ENCODE measurements at places on chromosomes 2 and 18. TPM values are rescaled to one million over a fixed set of nuclear protein-coding genes. Genes with fewer than 3 reads are reported as not detected.

ZSCAN30 gene
- total RNA-seq, result 12.1 TPM

CAPN14 gene
- 0.05 TPM for total RNA-seq

DNA sequence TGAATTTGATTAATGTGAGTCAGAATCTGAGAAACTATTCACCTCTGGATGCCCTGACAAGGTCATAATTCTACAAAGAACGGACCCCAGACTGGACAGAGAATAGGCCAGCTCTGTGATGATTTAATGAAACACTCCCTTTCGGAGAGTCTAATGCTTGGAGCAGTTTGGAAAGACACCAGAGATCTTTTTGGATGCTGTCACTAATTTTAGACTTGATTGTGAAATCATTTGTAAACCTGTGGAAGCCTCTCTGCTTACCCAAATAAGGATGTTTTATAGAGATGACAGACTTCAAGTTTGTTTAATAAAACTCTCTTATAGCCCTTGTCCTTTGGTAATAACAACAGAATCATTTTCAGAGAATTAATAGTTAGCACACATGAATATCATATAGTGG, 83.5 kb downstream of the MYL12B start:
- no peak for DNase-seq

DNA sequence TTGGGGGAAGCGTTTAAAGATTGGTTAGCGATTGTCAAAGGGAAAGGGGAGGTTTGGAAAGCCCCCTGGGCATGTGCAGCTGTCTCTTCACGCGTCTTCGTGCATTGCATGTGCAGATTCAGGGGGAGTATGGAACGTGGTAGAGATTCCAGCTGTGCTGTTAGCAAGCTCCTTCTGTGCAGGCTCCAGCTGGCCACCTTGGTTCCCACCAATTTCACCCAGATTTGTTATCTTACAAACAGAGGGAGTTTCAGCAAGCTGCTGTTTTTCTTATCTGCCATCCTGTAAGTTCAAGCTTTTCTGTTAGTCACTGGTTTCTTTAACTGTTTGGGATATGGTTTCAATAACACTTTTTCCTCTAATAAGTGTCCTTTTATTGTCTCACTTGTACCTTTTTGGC, 30.4 kb downstream of the FARP2 start:
- DNase-seq, result no peak

DNA sequence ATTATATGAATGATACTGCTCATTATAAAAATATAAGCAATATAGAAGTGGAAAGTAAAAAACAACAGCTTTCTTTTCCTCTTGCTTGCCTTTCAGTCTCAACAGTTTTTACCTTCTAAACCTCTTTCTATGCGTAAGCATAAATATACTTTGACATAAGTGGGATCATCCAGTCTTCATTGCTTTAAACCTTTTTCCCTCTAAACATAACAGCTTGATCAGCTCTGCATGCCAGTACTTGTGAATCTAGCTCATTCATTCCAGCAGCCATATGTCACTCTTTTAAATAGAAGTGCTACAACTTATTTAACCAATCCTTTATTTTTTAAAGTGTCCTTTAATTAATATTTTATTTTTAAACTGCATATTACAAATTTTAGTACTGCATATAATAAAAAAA, 88.1 kb downstream of the TTC27 start:
- no peak for DNase-seq

GRCh38 chr2:119480184-119480583, 44.1 kb downstream of the SCTR start:
- no peak for DNase-seq

- no peak for DNase-seq
These were observed 46.8 kb downstream of the LIPG start for GRCh38 chr18:49608366-49609255.

GRCh38 chr2:74762789-74763188, 71.1 kb upstream of the HK2 start:
- no peak for DNase-seq

DNA sequence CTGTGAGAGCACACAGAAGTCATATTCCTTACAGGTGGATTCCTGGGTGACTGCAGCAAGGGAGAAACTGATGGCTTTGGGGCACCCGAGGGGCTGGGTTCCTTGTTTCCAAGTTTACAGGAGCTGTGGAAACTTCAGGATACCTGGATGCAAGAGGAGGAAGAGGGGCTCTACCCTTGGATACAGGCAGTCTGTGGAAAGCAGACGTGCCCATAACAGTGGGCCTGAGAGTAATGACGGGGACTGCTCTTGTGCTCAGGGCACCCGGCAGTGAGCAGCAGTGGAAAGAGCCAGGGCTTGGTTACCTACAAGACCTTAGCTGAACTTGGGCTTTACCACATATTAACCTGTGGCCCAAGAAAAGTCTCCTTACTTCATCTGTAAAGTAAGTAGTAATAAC, 102.2 kb upstream of the TGFA start:
- DNase-seq, result no peak

DNA sequence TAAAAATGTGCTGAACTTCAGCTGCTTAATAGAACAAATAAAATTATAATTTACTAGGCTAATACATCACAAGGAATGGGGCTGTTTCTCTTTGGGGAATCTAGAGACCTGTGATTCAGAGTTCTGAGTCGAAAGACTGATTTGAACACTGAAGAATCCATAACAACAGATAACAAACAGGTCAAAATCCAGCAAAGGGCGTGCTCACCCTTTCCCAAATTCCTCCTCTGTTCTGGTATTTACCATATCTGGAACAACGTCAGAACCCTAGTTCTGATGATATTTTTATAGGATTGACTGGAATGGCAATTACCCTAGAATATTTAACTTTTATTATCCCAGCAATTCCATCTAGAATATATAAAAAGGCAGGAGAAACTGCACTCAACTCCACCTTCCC, 66.0 kb upstream of the ITGA6 start:
- DNase-seq, result no peak

DNA sequence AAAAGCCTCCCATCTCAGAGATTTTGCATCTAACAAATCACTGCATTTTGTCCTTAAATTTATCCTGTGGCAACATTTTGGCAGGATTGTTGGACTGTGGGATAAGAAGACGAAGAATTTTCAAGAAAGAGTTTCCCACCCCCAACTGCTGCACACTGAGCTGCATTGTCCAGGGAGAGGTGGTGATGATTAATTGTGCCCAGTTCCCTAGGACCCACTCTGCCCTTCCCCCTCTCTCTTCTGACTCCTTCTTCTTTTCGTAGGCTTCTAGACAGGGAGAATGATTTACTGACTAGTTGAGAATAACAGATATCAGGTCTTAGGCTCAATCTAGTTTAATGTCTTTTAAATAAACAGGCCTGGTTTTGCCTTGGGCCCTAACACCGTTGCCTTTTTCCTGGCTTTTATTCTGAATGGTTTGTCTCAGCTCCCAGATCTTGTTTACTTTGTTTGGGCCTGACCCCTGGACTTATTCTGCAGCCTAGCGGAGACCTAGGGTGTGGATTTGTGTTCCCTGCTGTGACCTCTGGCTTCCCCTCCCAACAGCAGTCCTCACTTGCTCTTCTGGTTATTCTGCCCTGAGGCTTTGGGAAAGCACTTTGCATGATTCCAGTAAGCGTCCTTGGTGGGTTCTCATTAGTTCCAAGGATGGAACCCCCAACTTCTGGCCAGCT, 233.3 kb downstream of the INSIG2 start:
- no peak for DNase-seq

Measured in Panc1 (cell line).